Aortic smooth muscle cell (primary cell): ENCODE measurements at places on chromosomes 3 and 15. TPM values are rescaled to one million over a fixed set of nuclear protein-coding genes. Genes with fewer than 3 reads are reported as not detected.

RBP2 gene
- total RNA-seq = not detected in 2 replicates

CHRNA5 gene
- total RNA-seq = 0.13 and 0.31 TPM in 2 replicates

GOLGB1 gene
- total RNA-seq = 69.0 and 76.9 TPM in 2 replicates

C3orf22 gene
- total RNA-seq = not detected in 2 replicates

TRIM71 gene
- total RNA-seq = not detected in 2 replicates
